ENCODE measurements at places on chromosomes 6 and 20.

- no peak for DNase-seq
Observed at GRCh38 chr6:13315896-13316295, 12.4 kb downstream of the TBC1D7 start.

GRCh38 chr6:127520066-127520465 lies 931 bp upstream of the MTCL3 start:
- DNase-seq: no peak

DNA sequence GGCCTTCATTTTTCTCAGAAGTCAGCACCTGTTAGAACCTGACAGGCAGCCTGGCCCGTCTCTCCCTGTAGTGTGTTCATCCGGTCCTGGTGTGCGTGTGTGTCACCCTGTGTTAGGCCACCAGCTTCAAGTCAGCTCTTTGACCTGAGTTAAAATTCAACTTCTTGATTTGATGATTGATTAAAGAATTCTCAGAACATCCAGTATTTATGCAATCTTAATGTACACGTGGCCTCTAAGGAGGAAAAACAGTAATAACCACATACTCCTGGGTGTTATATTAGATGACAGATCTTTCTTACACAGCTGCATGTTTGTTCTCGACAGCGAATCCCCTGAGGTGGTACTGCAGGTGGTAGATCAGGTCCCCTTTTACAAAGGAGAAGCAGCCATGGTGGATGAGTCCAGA lies 19.1 kb upstream of the TMEM217 start:
- no peak for DNase-seq

DNA sequence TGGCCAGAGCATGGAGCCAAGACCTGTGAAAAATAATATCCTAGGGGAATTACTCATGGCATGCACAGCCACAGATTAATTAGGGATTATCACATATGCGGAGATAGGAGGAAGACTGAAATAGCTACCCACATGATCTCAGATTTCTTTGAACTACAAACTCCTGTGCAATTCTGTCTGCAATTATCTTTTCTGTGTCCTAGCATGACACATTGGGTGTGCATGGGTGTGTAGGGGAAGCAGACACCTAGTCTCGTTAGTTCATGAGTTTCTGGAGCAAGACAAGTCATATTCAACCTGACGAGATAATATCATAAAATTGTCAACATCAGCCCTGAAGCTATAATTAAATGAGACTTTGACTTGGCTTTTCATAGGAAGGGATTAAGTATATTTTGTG lies 3.6 kb upstream of the SLC17A4 start:
- no peak for DNase-seq

DNA sequence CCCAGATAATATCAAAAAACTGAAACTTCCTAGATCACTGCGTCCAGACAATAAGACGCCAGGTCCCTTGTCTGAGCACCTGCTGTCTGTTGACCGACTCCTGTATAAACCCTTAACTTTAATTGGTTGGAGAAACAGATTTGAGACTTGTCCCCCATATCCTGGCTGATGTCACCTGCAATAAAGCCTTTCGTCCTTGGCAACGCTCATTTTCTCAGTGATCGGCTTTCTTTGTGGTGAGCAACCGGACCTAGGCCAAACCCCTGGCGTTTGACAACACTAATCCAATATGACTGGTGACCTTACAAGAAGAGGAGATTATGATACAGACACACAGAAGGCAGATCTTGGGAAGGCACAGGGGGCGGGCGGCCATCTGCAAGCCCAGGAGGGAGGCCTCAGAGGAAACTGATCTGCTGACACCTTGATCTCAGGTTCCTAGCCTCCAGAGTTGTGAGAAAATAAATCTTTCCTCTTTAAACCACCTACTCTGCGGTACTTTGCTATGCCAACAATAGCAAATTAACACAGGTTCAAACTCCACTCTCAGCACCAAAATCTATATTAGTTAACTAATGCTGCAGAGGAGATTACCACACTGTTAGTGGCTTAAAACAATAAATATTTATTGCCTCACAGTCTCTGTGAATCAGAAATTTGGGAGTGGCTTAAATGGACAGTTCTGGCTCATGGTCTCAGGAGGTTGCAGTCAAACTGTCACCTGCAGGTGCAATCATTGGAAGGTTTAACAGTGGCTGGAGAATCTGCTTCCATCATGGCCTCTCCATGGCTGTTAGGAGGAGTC lies 178.7 kb downstream of the OTOR start:
- no peak for DNase-seq

DNA sequence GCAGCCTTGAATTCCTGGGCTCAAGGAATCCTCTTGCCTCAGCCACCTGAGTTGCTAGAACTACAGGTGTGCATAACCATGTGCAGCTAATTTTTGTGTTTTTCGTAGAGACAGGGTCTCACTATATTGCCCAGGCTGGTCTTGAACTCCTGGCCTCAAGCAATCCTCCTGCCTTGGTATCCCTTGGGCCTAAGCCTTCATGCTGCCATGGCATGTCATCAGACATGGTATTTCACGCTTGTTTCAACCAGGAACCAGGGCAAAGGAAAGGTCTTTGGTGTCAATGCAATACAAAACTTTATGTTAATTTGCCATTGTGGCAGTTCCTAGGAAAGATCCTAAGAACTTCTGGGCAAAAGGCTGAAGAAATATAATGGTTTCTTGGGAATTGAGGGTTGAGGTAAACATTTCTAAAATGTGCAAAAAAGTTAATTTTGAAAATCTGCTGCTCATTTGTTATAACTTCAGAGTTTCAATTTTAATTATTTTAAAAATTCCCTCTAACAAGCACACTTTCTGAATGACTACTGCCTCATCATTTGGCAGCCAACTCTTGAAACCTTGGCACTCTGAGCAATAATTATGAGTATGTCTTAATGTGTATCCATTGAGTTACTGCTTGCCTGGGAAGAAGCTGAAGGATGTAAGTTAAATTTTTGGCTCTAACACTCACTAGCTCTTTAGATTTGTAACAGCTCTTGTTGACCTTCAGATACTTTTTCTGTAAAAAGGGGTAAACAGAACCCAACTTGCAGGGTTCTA lies 154.1 kb downstream of the GJA10 start:
- no peak for DNase-seq

DNA sequence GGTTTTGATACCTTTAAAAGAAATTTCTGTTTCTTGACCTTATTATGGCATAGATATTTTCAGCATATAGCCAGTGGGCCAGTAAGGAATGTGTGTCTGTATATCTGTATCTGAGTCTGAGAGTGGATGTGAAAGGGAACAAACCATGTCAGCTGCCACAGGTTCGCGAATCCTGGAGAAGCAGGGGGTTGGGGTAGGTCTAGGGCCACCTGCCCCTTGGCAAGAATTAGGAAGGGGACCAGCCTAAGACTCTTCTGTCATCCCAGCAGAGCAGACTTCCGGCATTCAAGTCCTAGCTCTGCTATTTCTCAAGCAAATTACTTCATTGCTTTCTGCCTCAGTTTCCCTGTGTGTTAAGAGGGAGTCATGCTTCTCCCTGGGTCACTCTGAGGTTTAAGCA lies 180.3 kb upstream of the SNX9 start:
- no peak for DNase-seq
